Dorsolateral prefrontal cortex (tissue), 122 donors: ENCODE measurements at places on chromosomes 16 and 17.

DNA sequence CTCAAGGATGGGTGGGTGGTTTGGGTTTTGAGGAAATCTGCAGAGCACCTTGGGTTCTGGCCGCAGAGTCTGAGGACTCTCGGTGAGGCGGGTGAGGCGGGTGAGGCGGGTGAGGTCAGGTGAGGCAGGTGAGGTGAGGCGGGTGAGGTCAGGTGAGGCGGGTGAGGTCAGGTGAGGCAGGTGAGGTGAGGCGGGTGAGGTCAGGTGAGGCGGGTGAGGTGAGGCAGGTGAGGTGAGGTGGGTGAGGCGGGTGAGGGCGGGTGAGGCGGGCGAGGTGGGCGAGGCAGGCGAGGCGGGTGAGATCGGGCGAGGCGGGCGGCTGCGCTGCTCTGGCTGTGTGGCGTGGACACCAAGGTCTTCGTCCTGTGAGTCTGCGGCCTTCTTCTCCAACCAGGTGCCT lies 24.1 kb upstream of the RPL13 start:
- DNase-seq = no peak

DNA sequence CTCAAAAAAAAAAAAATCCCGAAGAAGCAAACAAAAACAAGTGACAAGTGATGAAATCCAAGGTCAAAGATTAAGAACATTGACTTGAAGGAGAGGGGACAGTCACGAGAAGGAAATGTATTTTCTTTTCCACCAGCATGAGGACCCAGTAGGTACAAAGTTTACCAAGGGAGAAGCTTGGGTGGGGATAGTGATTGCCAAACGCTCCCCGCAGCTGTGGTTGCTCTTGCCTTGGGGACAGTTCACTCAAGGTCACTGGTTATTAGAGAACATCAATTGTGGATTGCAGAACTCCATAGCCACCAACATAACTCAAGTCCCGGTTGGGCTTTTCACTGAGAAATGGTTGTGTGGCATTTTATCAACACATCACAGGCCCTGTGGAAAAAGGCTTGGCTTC lies 27.0 kb downstream of the RSL1D1 start:
- DNase-seq = no peak

DNA sequence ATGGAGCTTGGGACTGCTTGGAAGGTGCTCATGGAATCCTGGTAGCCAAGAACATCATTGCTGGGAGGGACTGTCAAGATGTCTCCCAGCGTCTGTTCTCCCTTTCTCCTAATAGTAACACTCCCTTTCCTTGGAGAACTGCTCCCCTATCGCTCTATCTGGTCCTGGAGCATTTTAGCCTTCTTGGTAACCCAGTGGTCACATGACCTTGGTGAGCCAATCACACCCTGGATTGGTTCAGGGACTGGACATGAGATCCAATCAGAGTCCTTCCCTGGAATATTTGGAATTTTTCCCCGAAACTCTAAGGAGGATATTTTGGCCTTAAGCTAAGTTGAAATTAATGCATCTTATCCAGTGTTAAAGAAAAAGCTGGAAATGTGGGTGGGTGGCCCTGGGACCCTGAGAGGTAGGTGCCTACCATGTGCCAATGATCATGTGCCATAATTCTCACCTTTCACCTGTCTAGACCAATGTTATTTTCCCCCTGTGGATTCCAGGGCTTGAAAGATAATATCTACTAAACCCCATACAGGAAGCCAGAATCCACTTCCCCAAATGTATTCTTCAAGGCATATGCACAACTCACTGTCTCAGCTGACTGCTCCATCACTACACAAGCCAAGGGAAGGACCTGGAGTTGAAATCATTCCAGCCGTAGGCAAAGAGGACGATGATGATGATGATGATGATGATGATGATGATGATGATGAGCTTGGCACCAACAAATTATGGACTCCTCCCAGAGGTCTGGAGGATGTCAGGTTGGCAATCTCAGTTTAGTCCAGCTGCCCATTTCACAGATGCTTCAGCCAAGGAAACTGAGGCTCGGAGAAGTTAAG lies 193.2 kb downstream of the RAB11FIP4 start:
- DNase-seq = no peak

- DNase-seq = no peak
Observed at GRCh38 chr17:48194097-48194550, 86.6 kb downstream of the SNX11 start.

- DNase-seq = no peak
Observed at GRCh38 chr17:55729484-55729883, 6.8 kb upstream of the TMEM100 start.

DNA sequence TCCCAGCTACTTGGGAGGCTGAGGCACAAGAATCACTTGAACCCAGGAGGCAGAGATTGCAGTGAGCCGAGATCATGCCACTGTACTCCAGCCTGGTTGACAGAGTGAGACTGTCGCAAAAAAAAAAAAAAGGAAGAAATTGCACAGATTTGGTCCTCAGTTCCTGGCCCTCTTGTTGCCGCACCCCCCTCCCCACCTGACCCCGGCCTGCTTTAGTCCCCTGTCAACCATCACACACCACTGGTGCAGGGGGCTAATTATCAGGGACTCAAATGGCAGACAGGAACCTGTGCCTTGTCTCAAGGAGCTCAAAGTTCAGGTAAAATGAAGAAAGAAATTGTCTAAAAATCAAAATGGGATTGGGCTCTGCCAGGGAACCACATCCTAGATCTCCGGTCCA lies 28.1 kb downstream of the NGFR start:
- DNase-seq = no peak

- no peak for DNase-seq
Observed at GRCh38 chr16:16083421-16084156, 134.2 kb downstream of the ABCC1 start.

DNA sequence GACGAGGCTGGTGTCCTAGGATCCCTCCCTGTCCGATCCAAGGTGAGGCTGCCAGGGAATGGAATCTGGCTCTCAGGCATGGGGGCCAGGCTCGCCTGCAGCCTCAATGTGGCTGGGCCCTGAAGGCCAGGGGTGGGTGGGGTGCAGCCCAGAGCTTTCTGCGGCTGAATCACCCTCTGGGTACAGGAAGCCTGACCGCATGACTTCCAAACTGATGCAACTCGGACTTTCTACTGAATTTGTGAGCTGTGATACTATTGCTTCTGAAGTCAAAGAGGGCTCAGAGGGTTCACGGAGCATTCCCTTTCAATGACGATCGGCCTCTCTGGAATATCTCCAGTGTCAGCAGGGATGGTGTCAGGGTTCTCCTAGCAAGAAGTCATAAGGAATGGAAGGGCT lies 123.7 kb downstream of the METRNL start:
- no peak for DNase-seq

DNA sequence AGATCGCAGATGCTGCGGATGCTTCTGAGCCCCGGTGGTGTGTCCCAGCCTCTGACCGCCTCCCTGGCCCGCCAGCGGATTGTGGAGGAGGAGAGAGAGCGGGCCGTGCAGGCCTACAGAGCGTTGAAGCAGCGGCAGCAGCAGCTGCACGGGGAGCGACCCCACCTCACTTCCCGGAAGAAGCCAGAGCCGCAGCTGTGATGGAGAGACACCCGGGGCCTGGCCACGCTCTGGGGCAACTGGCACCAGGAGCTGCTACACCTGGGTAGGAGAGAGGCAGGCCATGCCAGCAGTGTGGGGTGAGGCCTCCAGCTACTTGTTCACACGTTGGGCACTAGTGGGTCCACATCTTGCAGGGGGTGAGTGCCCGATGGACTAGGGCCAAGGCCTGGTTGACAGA lies 6.0 kb downstream of the CCDC137 start:
- no peak for DNase-seq

DNA sequence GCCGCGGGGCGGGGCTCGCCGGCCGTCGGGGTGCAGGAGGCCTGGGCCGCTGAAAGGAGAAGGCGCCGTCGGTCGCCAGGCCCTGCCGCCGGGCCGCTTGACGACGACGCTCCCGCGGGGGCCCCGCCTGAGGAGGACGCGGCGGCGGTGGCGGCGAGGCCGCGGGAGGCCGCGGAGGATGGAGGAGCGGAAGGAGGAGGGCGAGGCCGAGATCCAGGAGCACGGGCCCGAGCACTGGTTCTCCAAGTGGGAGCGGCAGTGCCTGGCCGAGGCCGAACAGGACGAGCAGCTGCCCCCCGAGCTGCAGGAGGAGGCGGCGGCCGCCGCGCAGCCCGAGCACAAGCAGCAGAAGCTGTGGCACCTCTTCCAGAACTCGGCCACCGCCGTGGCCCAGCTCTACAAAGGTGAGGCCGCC lies 430 bp downstream of the HAPSTR1 start:
- DNase-seq = peak; percentile 47

GRCh38 chr17:66720567-66720966 lies 114.3 kb upstream of the CACNG5 start:
- no peak for DNase-seq

DNA sequence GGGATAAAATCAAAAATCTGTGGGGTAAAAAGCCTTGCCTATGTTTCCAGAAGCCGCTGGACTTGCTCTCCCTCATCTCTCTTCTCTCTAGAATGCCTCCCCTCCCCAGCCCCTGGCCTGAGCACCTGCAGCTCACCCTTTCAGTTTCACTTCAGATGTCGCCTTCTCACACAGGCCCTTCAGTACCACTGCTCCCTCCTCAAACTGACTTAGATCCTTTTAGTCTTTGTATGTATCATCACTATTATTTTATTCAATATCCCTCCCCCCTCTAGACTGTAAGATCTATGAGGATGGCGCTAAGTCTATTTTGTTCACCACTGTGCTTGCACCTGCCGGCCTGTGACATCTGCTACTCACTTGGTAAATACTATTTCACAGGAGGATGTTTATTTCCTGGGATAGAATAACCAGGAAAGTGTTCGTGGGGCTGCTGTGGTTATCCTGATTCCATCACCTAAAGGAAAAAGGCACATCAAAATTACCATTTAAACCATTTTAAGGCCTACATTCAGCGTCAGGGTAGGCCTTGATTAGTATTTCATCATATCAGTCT lies 122.3 kb downstream of the MRTFB start:
- no peak for DNase-seq

DNA sequence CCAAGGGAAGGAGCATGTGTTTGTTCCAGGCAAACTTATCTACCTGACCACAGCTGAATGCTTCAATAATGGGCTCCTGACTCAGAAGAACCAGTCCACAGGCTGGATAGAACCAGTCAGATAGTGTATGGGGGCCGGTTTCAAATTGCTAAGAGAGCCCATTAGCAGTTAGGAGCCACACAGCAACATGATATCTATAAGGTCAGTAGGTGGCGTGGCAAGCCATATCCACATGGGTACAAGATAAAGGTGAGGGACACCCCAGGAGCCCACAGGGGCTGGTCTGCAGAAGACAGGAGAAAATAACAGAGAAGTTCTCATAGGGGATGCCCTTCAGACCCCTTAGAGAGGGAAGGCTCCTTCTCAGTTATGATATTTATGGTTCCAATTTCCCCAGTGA lies 31.6 kb upstream of the CDRT15 start:
- no peak for DNase-seq

- DNase-seq = no peak
Observed at GRCh38 chr16:68360956-68361355, 50.1 kb downstream of the PRMT7 start.

DNA sequence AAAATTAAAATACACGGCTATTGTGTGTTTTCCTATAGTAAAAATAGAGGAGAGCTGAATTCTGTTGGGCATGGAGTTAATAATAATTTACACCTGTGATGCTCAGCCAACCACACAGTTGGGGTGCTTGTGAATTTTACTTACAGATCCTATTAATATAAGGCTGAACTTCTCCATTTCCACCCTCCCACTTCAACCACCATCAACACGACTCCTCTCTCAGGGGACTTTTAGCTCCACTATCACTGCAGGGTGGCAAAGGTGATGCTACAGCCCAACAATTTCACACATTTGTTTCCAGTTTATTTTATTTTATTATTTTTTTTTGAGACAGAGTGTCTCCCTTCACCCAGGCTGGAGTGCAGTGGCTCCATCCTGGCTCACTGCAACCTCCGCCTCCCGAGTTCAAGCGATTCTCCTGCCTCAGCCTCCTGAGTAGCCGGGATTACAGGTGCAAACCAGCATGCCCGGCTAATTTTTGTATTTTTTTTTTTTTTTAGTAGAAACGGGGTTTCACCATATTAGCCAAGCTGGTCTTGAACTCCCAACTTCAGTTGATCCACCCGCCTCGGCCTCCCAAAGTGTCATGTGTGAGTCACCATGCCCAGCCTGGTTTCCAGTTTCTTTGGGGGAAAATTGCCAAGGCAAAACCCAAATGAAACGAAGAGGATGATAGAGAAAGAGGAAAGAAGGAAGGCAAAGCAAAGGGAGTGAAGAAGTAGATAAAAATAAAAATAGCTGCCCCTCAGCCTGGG lies 57.9 kb downstream of the GNA13 start:
- no peak for DNase-seq

- peak; percentile 99 for DNase-seq
Observed at GRCh38 chr17:40287494-40288369, at the start of gene CDC6. TSS of gene CDC6 (plus strand) at chr17:40287879. CDS start at chr17:40289421, 1,542 bp downstream.

DNA sequence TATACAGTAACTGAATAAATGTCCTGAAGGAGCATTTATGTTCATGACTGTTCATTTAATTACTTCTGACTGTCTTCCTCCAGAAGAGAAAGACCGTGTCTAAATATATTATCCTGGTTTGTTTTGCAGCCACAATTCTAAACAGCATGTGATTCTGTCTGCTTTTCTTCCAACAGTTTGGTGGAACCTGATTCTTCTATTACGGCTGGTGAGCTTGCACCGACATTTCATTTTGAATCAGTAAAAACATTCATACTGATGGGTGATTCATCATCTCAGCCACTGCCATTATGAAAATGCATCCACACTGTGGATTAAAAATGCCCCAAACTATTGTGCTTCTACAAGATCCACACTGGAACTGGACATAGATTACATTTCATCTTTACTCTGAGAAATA lies 16.9 kb downstream of the KNOP1 start:
- no peak for DNase-seq

- DNase-seq = no peak
Observed at GRCh38 chr17:2946144-2946543, 117.3 kb downstream of the OR1D5 start.

DNA sequence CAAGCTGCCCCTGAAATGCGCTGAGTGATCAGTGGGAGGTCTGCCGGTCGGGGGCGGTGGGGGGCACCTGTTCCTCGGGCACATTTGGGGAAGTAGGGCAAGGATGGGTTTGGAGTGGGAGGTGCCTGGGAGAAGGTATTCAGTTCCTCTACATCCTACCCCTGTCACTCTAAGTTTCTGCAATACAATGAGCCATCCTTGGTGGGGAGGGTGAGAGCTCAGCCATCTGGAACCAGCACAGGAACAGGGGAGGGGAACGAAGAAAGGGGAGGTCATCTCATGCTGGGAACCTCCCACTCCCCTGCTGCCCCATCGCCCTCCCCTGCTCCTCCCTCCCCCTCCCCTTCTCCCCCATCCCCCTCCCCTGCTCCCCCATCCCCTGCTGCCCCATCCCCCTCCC lies 4.2 kb downstream of the DPH1 start:
- DNase-seq = no peak

- no peak for DNase-seq
Observed at GRCh38 chr16:10655415-10655977, 39.2 kb downstream of the TEKT5 start.
